ENCODE measurements at places on chromosomes 5 and 9.

- no peak for DNase-seq
Observed at GRCh38 chr5:53739111-53739510, 178.7 kb downstream of the NDUFS4 start.

DNA sequence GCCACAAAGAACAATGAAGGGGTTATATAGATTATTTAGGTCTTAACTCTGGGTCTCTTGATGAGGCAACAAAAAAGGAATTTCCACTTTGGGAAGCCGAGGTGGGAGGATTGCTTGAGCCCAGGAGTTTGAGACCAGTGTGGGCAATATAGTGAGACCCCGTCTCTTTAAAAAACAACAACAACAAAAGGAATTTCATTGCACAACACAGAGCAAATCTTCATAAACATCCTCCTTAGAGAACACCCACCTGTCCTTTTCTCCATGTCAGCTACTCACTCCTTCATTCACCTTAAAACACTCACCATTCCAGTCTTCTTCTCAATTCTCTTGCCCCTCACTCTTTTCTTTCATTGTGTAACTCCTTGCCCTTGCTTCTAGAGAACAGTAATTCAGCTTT, 39.8 kb upstream of the CEMIP2 start:
- DNase-seq, result no peak

- DNase-seq, result no peak
Observed at GRCh38 chr5:142314109-142314508, 10.7 kb downstream of the SPRY4 start.

DNA sequence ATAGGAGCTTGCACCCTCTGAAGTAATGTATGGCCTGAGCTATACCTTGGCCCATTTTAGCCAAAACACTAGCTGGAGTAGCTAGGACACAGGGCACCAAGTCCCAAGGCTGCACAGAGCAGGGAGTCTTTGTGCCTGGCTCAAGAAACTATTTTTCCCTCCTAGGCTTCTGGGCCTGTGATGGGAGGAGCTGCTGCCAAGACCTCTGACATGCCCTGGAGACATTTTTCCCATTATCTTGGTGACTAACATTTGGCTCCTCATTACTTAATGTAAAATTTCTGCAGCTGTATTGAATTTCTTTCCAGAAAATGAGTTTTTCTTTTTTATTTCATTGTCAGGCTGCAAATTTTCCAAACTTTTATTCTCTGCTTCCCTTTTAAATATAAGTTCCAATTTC, 1099.2 kb downstream of the CDH18 start:
- no peak for DNase-seq

DNA sequence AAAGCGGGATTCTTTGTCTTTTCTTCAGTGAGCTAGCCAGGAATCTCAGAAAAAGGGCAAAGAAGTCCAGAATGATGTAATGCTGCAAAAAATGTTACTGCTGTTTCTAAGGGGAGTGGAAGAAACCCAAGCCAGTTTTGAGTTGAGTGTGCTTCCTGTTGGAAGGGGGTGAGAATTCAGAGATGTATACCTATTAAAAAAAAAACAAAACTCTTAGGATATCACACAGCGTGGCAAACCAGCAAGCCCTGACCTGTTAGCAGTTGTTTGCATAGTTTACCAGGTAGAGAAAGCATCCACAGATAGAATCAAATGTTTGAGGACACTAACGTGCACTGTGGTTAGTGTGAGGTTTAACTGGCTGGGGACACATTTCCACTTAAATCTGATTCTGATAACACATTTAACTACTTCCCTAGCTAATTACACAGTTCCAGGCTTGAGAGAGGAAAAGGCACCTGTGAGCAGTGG, 11.4 kb downstream of the BASP1 start:
- DNase-seq, result no peak

DNA sequence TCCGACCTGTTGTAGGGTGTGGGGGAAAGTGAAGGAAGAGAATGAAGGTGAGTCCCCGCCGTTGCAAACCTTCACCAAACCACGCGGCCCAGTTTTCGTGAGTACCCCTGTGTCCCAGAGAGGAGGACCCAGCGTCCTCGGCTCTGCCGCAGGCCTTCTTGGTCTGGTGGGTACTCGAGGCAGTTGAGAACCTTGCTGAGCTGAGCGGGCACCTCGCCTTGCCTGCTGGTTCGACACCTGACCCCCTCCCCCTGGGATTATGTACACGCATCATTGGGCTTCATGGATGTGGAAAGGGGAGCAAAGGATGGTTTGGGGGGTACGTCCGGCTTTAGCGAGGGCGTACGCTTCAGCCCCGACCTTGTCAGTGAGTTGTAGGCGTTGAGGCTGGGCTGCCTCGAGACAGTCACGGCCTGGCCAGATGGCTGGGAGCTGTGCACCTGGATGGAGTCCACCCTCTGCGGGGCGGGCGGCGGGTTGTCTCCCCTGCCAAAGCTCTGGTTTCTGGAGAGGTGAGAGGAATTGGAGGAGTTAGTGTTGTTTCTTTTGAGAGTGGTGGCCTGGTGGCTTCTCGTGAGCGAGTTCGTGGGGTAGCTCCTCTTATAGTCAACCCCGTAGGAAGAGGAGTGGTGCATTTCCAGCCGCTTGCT, 128.1 kb downstream of the SEMA6A start:
- DNase-seq, result no peak

- DNase-seq, result no peak
Observed at GRCh38 chr5:91848453-91848852, 465.3 kb upstream of the ARRDC3 start.

- DNase-seq, result no peak
Observed at GRCh38 chr9:8265281-8265680, 465.7 kb upstream of the DMAC1 start.

- no peak for DNase-seq
Observed at GRCh38 chr5:56550227-56550626, 265.1 kb upstream of the MAP3K1 start.

- DNase-seq, result peak; percentile 5
Observed at GRCh38 chr5:91266184-91266705, 116.9 kb downstream of the ARRDC3 start.

DNA sequence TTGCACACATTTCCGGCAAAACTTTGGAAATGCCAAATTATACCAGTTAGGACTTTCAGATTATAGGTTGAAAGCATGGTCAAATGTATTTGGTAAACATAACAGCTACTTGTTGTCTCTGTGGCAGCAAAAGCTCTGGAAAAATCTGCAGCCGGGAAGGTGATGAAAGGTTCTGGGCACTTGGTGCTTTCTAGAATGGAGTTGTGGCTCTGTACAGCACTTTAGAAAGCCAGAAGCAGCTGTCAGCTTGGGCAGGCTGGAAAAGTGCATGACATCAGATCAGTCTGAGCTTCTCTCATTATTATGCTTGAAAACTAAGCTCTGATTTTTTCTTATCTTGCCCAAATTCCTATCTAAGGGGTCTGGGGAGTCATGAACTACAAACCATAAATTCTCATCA, 118.6 kb upstream of the MAST4 start:
- DNase-seq, result no peak
